Hematopoietic multipotent progenitor cell treated with erythropoietin and hydrocortisone succinate and interleukin-3 and kit ligand, for 17 days (in vitro differentiated cells): ENCODE measurements at places on chromosomes 1 and 21.

GRCh38 chr21:42547001-42547905 lies 33.6 kb downstream of the SLC37A1 start:
- DNase-seq: peak; percentile 49

DNA sequence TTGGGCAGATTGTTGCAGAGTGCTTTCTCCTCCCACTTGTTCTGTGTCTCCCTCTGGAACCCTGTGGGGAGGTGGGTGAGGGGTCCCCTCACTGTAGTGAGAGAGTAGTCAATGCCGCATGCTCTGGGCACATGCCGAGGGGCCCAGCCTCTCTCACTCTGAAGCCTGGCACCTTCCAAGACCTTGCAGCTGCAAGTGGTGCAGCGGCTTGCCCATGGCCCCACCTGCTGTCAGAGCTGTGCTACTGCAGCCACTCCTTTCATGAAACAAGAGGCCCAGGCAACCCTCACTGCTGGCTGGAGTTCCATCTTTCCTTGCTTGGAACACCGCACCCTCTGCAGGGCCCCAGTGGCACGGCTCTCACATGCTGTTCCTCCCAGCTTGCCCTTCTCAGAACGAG lies 58.4 kb upstream of the COL6A1 start:
- DNase-seq: no peak

- no peak for DNase-seq
Measured at GRCh38 chr1:16372535-16373285, 5.7 kb downstream of the SZRD1 start.

GRCh38 chr1:243706563-243706962 lies 143.5 kb downstream of the AKT3 start:
- DNase-seq: no peak

- peak; percentile 12 for DNase-seq
Measured at GRCh38 chr1:240189386-240189989, 97.8 kb downstream of the FMN2 start.

DNA sequence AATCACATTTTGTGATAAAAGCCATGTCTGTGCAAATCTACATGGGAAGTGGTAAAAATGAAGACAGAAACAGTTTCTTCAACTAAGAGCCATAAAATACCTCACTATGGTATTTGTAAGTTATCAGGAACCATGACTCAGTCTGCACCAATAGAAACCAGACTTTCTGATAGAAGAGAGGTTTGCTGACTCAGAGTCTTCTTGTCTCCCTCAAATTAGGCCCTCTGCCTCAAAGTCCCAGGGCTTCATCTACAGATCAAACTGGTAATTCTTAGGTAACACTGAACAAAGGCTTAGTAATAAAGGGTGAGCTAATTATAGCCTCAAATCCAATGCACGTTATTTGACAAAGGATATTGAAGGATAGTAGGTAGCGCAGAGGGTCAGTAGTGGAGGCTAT lies 30.9 kb upstream of the SSX2IP start:
- no peak for DNase-seq

- no peak for DNase-seq
Measured at GRCh38 chr1:193270996-193271395, 84.6 kb upstream of the B3GALT2 start.

DNA sequence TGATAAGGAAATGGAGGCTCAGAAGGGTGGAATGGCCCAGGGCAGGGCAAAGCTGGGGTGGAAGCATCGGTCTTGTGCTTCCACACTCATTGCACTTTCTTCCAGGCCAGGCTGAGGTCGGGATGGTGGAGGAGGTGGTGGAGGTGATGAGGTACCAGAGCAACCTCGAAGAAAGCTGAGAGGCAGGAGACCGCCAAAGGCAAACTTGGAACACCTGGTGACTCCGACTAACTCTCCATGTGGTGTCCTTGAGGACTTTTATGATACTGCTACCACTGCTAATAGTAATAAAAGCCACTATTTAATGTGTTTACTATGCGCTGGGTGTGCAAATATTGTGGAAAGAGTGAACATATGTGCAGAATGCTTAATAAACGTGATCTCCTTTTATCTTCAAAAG lies 16.9 kb upstream of the BTG2 start:
- DNase-seq: no peak

DNA sequence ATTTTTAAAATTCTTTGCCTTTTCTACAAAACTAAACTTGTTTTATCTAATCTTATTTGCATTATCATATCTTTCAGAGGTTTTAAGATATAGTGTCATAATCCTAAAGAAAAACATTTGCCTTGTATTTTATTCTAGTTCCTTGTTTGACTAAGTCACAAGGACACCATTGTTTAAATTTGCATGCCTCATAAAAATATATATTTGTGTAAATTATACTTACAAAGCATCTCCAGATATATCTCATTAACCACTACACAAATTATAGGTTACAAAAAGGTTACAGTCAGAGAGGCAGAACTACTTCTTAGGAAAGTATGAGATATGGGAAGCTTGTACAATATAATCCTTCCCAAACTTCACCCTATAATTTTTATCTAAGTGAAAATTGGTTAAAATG lies 4.2 kb upstream of the RGS13 start:
- DNase-seq: no peak

DNA sequence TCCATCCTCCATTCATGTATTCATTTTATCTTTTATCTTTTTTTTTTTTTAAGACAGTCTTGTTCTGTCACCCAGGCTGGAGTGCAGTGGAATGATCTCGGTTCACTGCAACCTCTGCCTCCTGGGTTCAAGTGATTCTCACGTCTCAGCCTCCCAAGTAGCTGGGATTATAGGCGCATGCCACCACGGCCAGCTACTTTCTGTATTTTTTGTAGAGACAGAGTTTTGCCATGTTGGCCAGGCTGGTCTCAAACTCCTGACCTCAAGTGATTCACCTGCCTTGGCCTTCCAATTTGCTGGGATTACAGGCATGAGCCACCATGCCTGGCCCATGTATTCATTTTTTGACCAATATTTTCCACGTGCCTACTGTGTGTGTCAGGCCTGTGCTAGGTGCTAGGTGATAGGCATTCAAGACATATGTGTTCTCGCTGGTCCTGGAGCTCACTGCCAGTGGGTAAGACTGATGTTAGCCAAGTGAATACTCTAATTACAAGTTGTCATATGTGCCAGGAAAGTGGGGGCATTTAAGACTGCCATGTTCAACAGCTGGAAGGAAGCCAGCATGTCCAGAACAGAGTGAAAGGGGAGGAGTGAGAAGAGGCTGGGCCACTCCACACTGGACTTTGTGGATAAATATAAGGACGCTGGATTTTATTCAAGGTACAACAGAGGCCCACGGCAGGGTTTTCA lies 5.3 kb upstream of the CELSR2 start:
- DNase-seq: no peak
